ENCODE measurements at places on chromosomes 16 and 17.

DNA sequence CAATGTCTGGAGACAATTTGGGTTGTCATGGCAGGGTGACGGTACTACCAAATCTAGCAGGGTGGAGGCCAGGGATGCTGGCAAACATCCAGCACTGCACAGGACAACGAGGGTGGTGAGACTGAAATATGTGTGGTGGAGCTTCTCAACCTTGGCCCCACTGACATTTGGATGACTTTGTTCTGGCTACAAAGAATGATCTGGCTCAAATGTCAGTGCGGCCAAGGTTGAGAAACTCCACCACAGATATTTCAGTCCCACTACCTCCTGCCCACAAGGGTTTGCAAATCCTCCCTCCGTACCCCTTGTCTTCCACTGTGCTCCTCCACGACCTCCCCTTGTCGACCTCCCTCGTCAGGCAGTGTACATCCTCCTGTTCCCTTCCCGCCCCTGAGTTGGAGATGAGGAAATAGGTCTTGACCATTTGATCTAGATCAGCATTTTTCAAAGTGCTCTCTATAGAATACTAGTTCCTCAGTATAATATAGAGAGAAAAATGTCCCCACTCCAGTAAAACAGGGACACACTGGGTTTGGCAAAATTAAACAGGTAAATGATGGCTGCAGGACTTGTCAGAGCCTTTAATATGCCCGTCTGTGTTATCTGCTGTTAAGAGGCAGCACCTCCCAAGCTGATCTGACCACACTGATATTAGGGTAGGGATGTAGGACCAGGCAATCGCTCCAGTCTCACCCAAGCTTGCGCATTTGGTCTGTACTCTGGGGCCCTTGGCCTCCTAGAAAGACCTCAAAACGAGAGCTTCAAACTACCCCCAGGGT lies 6.8 kb downstream of the OSGIN1 start:
- no peak for DNase-seq

DNA sequence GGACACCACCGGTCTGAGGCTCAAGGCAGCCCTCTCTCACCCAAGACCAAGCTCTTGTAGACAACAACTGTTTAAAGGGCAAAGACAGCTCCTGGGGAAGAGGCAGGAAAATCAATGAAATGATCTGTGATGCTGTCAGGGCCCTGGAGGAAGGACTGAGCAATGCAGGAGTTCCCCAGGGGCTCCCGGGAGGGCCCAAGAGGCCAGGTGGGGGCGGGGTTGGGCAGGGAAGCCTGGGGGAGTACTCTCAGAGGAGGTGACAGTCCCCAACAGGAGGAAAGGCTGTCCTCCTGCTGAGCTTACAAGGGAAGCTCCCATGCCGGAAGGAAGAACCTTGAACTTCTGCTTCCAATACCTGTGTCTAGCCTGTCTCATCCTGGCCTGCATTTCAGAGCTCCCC lies 8.3 kb upstream of the NOS2 start:
- no peak for DNase-seq

DNA sequence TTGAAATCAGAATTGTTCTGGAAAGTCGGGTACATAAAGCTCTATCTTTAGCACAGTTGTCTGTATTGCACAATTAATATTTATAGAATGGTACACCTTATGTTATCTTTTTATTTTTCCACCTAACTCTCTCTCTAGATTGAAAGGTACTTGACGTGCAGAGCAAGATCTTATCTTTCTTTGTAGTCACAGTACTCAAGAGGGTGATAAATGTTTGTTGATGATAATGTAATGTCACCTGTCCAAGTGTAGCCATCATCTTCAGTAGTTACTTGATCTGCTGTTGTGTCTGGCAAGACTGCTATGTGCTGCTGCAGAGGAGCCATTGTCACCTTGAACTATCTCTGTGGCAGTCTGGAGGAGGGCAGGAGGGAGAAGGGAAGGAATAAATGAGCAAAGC lies 5.3 kb downstream of the HMOX2 start:
- DNase-seq, result no peak

DNA sequence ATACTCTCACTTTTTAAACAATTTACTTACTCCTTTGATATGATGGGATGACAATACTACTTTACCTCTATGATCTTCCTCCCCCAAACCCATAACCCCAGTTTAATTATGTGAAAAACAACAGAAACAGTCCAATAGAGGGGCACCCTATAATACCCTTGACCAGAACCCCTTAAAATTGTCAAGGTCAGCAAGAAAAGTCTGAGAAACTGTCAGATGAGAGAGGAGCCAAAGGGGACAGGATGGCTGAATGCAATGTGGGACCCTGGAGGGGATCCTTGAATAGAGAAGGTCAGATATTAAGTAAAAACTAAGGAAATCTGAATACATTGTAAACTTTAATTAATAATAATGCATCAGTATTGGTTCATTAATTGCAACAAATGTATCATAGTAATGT lies 15.8 kb upstream of the HYDIN start:
- DNase-seq, result no peak

- no peak for DNase-seq
These were observed 52.5 kb upstream of the CACNG3 start for GRCh38 chr16:24203675-24204074.

DNA sequence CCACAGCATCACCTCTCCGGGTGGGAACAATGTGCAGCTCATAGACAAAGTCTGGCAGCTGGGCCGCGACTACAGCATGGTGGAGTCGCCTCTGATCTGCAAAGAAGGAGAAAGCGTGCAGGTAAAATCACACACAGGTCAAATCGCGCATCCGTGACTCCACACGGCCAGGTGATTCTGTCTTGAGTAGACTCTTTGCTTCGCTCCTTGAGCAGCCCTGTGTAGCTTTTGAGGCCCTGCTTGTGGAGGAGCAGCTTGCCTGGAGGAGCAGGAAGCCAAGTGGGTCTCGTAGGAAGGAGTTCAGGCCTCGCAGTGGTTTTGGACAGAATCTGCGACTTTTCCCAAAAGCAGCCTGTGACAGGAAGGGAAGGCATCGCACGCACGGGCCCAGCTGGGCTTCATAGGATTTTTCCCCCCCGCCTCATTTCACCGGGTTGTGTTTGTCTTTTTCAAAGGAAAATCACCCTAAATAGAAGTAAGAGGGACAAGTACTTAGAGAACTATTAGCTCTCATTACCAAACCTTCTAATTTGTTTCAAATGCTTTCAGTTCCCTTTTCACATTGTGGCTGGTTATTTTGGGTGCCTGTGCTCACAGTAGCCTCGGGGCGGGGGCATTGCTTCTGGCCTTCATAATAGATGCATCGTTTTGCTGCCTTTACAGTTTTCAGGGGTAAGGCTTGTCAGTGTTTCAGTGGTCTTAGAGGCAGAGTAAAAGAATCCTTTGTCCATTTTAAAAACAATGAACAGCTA lies 71.5 kb downstream of the SEC14L1 start:
- no peak for DNase-seq

DNA sequence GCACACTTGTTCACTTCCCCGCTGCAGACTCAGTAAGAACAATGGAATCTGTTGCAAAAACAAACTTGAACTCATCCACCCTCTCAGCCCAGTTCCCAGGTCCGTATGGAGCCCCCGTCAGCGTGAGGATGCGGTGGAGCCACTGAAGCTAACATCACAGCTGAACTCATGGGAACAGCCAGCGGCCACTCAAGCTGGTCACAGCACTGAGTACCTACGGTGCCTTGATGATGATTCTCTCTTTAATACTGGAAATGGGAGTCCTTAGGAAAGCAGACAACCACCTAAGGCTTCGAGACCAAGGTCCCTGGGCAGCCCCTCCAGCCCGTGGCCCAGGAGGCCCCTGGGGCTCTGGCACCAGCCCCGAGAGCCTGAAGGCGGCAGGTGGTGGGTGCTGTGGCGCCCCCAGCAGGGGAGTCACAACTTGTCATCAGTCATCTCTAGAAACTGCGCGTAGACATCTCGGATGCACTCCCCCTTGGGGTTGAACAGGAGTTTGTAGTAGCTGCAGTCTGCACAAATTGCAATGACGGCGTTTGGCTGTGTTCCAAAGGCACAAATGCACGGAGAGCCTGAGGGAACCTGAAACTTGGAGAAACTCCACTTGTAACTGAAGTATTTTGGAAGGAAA lies 31.0 kb upstream of the RHOT1 start:
- peak; percentile 43 for DNase-seq

- DNase-seq, result no peak
These were observed 302.9 kb upstream of the XYLT1 start for GRCh38 chr16:17773698-17774101.

GRCh38 chr17:32564325-32564724 lies 77.5 kb downstream of the CDK5R1 start:
- peak; percentile 25 for DNase-seq

GRCh38 chr16:70775399-70775798 lies 25.6 kb downstream of the VAC14 start:
- no peak for DNase-seq

DNA sequence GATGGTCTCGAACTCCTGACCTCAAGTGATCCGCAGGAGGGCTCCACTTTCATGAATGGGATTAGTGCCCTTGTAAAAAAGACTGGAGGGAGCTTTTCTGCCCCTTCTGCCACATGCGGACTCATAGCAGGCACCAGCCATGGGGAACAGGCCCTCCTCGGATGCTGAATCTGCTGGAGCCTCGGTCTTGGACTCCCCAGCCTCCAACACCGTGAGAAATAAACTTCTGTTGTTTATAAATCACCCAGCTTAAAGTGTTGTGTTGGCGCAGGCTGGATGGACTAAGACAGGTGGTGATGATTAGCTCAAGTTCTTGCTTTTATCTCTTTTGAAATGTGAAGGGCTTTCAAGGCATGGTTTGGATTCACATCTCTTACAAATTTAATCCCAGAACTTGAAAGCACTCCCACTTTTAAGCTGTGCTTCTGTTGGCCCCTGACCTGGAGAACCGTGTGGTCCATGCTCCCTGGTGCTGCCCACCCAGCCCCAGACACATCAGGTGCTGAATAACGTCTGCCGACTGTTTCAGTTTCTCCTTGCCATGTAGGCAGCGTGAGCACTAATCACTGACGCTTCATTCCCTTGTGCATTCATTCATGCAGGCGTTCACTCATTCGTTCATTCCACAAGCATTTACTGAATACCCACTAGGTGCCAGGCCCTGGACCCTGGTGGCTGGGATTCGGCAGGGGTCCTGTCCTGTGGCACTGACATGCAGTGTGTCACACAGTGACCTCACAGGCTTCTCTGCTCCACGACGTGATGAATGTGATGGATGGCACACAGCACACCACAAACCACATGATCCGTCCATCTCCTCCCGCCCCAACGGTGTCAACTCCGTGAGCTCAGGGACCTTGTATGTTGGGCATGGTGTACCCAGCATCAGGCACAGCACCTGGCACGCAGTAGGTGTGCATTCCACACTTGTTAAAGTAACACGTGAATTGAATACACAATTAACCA lies 8.9 kb downstream of the CIBAR2 start:
- DNase-seq, result no peak

Measured in activated CD4-positive, alpha-beta T cell treated with anti-CD3 and anti-CD28 coated beads, Interleukin-2, amount 50 U/mL, for 16 hours (primary cell).